IMR-90 (cell line): ENCODE measurements at places on chromosomes 1 and 21. TPM values are rescaled to one million over a fixed set of nuclear protein-coding genes. Genes with fewer than 3 reads are reported as not detected.

KLHDC7A gene
- not detected in 2 replicates for polyA plus RNA-seq

S100A8 gene
- not detected in 2 replicates for polyA plus RNA-seq

TRIM58 gene
- 0.79 and 0.91 TPM in 2 replicates for polyA plus RNA-seq

SLC66A1 gene
- polyA plus RNA-seq = 18.9 and 22.3 TPM in 2 replicates

VWA5B1 gene
- not detected in 2 replicates for polyA plus RNA-seq

MAN1C1 gene
- polyA plus RNA-seq = 9.6 and 11.3 TPM in 2 replicates

OR6K3 gene
- polyA plus RNA-seq = not detected in 2 replicates

GRCh38 chr21:33789697-33790096 lies 125.9 kb downstream of the ATP5PO start:
- no peak for DNase-seq
- H3K27me3 ChIP-seq = no peaks in the 10 kb centered on the region
- H3K4me3 ChIP-seq = no peak overlapping the region
- no peaks in the 10 kb centered on the region for H3K4me1 ChIP-seq
- no peak overlapping the region for H3K27ac ChIP-seq
- H3K36me3 ChIP-seq = peaks cover 12% of the 10 kb centered on the region

DNA sequence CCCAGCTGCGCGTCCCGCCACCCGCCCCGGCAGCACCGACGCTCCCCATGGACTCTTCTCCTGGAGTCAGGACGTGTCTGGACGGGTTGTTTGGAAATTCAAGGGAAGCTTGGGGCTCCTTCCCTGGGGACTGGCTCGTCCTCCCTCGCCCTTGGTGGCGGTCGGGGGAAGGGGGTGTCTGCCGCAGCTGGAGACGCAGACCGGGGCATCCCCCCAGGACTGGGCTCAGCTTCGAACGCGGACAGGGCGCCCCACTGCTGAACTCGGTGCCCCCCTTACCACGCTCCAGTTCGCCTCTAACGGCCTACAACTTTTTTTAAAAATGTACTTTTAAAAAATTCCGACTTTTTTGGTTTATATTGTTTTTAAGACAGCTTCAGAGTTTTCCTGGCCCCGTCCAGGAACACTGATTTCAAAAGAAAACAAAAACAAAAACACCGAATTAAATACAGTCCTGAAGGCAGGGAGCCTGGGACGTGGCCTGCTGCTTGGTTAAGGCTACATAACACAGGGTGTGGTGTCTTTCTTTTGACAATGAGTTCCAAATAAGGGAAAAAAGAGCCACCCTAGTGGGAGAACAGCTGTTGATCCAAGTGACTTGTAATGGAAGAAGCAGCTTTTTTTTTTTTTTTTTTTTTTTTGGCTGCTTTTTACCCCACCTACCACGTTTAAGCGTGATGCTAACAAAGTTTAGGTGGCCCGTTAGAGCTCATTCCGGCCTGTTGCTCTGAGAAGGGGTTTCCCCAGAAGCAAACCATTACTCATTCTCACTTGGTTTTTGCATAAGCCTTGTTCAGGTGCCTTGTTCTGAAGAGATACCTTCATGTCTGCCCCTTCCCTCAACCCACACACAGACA lies 862 bp upstream of the DIPK1A start:
- H3K36me3 ChIP-seq = no peaks in the 10 kb centered on the region
- no peaks in the 10 kb centered on the region; the same call in 1 of the 2 replicates for H3K4me1 ChIP-seq
- H3K27ac ChIP-seq = peak overlapping the region; percentile 98
- DNase-seq = peak; percentile 38

GRCh38 chr1:239268941-239269340 lies 117.4 kb upstream of the CHRM3 start:
- H3K4me1 ChIP-seq = no peaks in the 10 kb centered on the region
- DNase-seq = no peak
- no peak overlapping the region for H3K4me3 ChIP-seq
- H3K36me3 ChIP-seq = no peaks in the 10 kb centered on the region

DNA sequence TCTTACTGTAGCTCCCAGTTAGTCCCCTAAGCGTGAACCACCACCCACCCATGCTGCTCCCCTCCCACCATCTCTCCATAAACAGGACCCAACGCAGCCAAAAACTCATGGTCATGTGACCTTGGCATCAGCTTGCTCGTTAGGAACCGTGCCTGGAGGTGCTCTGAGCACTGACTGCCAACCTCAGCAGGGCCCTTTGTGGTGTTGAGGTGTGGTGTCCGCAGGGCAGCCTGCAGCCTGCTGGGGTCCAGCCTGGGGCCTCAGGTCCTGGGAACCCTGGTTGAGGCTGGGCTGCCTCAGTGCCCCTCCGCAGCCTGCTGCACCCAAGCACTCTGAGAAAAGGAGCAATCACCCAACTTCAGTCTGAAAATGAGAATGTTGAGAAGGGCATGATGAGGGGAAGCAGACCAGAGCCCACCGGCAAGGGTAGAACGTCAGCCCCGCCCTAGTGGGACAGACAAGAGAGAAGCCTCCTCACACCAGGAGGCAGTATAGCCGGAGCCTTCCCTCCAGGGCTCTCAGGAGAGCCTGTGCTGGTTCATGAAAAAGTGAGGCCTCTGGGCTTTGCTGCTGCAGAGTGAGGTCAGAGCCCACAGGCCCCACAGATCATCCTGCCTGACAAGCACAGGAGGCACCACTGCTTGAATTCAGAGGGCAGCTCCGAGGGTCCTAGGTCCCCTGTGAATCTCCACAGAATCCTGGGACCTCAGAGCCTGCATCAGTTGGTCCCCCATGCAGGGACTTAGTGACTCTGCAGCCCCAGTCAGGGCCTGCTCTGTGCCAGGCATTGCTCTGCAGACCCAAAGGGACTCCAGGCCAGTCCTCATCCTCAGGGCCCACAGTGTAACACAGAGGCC lies 4.9 kb upstream of the COL6A2 start:
- H3K36me3 ChIP-seq = no peaks in the 10 kb centered on the region
- H3K4me1 ChIP-seq = peaks cover 25% of the 10 kb centered on the region
- no peak for DNase-seq
- no peak overlapping the region for H3K4me3 ChIP-seq

DNA sequence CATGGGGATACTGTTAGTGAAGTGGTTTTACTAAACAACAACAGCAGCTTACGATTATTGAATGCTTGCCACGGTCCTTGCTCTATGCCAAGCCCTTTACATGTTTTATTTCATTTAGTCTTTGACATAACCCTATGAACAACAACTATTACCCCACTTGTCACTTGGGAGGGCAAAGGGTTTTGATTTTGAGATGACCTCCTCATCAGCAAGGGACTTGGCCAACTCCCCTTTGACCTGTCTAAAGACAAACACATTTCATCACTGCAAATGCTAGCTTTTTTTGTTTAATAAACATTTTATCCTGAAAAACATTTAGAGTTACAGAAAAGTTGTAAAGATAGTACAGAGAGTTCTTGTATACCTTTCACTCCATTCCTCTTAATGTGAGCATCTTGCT lies 152.5 kb upstream of the WNT4 start:
- H3K36me3 ChIP-seq = no peaks in the 10 kb centered on the region
- H3K4me3 ChIP-seq = no peak overlapping the region
- H3K27me3 ChIP-seq = peaks cover 47% of the 10 kb centered on the region
- H3K27ac ChIP-seq = no peak overlapping the region
- no peaks in the 10 kb centered on the region for H3K4me1 ChIP-seq
- DNase-seq = no peak

DNA sequence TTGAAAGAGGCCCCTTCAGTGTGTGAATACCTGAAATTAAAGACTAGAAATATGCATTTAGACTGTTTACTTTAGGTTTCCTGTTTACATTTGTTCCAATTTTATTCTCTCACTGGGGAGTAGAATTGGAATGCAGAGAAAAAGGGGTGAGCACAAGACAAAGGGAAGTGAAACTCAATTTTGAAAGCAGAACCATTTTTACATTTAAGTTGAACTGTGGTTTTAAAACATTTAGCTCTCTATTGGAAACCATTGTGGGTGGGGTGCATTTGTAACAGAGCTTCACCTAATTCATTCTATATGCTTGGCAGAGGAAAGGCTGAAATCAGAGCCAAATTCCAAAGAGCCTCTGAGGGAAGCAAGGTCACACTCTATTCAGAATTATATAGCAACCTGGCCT lies 235.3 kb upstream of the C1orf105 start:
- peak overlapping the region; percentile 83; the same call in 1 of the 2 replicates for H3K27ac ChIP-seq
- peaks cover 12% of the 10 kb centered on the region for H3K4me1 ChIP-seq
- no peaks in the 10 kb centered on the region for H3K27me3 ChIP-seq
- DNase-seq = peak; percentile 34
- no peaks in the 10 kb centered on the region for H3K36me3 ChIP-seq
- H3K4me3 ChIP-seq = no peak overlapping the region

- H3K4me3 ChIP-seq = no peak overlapping the region
- no peaks in the 10 kb centered on the region for H3K36me3 ChIP-seq
- peaks cover 2% of the 10 kb centered on the region; the same call in 1 of the 2 replicates for H3K27me3 ChIP-seq
- no peaks in the 10 kb centered on the region for H3K4me1 ChIP-seq
- no peak overlapping the region for H3K27ac ChIP-seq
These were observed 26.5 kb upstream of the MTR start for GRCh38 chr1:236768601-236769000.

- no peak overlapping the region for H3K4me3 ChIP-seq
- peaks cover 2% of the 10 kb centered on the region; the same call in 1 of the 2 replicates for H3K27me3 ChIP-seq
- H3K4me1 ChIP-seq = peaks cover 3% of the 10 kb centered on the region
- peak; percentile 18 for DNase-seq
- no peaks in the 10 kb centered on the region for H3K36me3 ChIP-seq
- no peak overlapping the region for H3K27ac ChIP-seq
These were observed 26.4 kb upstream of the CLIC6 start for GRCh38 chr21:34642211-34643075.

DNA sequence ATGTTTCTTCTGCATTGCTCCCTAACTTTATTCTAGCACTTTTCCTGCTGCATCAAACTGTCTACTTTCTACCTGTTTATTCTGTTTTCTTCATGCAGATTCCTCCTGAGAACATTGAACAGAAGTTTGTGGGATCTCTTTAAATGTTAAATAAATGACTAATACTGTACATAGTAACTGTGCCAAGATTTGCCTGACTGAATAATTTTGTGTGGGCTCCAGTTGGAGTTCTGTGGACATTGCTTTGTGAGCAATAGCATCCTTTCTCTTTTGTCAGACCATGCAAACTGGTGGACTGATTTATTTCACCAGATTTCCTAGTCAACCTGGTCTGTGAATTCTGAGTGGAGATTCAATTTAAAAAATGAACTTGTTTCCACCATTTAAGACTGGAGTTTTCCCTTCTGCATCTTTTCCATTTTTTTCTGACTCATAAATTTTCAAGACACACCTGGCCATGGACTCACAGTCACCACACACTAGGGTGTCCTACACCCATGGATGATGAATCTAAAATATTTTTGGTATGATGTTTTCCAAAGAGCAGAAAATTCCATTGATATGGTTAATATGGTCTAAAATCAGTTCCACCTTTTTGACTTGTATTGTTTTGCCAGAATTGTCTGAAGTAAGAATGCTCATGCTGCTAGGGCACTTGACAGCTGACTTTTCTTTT lies 140.7 kb upstream of the SPAG17 start:
- H3K27me3 ChIP-seq = no peaks in the 10 kb centered on the region
- no peak overlapping the region for H3K27ac ChIP-seq
- DNase-seq = no peak

DNA sequence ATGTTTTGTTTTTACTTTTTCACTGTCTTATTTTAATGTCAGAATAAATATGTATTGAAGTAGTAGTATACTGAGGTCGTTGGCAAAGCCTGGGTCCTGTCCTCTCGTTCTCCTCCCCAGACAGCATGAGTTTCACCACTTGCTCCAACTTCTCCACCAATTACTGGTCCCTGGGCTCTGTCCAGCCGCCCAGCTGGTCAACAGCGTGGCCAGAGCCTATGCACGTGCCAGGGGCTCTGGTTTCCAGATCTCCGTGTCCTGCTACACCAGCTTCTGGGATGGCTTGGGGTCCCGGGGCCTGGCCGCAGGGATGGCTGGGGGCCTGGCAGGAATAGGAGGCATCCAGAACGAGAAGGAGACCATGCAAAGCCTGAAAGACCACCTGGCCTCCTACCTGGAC lies 19.3 kb downstream of the PTPN14 start:
- H3K36me3 ChIP-seq = peaks cover 15% of the 10 kb centered on the region
- no peaks in the 10 kb centered on the region for H3K27me3 ChIP-seq
- no peak for DNase-seq
- peaks cover 3% of the 10 kb centered on the region for H3K4me1 ChIP-seq
- H3K27ac ChIP-seq = no peak overlapping the region
- no peak overlapping the region for H3K4me3 ChIP-seq

DNA sequence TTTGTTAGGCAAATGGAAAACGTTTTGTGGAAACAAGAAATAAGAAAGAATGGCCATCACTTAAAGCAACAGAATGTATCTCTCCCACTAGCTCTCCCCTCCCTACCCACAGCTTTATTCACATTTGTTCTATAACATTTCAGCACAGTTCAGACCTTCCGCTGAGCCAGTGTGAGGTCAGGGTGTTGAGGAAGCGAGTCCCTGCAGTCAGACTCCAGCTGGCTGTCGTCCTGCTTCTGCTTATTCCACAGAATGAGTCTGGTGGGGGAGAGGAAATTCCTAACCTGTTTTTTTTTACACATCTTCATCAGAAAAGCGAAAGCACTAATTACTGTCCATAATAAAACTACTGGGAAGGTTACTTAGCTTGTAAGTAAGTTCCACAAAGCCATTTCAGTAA lies 39.0 kb downstream of the MRPL39 start:
- peak overlapping the region; percentile 12; the same call in 1 of the 2 replicates for H3K27ac ChIP-seq

DNA sequence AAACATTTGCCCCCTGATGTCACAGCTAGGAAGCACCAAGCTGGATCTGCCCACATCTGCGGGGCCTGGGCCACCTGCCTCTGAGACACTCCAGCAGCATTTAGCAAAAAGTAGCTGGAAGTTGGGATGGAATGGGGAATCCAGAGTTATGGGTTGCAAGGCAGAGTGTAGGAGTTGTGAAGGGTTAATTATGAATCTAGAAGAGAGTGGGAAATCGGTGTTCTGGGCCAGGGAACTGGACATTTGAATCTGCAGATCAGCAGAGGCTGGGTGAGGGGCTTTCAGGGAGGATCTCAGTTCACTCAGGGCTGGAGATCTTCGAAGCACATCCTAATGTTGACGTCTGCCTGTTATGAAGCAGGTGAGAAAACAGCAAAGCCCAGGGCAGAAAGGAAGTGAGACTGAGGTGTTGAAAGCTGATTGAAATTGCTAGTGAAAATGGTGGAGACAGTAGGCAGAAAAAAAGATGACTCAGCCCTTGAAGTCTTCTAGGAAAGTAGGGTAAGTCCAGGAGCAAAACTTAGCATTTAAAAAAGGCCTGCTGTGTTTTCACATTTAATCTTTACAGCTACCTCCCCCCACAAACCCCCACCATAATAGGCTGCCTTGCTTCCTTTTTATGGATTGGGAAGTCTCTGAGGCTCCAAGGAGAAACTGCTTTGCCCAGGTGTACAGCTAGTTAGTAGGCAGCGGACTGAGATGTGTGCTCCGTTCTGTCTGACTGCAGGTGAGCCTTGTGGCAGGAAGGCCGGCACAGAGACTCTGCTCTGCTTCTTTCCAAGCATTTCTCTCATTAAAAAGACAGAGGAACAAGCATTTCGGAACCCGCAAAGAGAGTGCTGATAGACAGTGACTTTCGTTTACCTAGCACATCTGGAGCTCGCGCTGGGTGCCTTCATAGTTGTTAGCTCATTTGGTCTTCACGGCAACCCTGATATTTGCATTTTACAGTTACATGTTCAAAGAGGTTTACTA lies 7.2 kb downstream of the VANGL1 start:
- H3K36me3 ChIP-seq = no peaks in the 10 kb centered on the region; the same call in 1 of the 2 replicates
- H3K27me3 ChIP-seq = no peaks in the 10 kb centered on the region
- H3K4me3 ChIP-seq = no peak overlapping the region
